ENCODE measurements at places on chromosomes 2 and 18.

DNA sequence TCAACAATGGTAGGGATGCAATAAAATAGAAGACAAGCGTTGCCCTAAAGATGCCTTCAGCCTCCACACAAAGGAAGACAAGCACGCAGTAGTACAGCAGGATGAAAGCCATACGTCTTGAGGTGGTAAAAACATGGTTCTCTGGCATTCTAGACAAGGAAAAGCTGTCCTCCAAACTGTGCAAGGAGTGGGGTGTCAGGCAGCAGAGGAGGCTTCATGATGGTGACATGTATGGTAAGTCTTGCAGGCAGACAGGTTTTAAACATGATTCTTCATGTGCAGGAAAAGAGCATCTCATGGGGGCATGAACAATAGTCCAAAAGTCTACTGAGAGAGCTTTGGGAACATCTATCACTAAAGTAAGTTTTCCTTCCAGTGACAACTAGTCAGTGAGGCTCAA lies 241.8 kb downstream of the STK39 start:
- no peak for DNase-seq

GRCh38 chr2:191629001-191629453 lies 48.9 kb upstream of the NABP1 start:
- no peak for DNase-seq

- DNase-seq, result no peak
These were observed 38.2 kb upstream of the MCM6 start for GRCh38 chr2:135914485-135914884.

GRCh38 chr2:45344071-45344470 lies 267.0 kb downstream of the SRBD1 start:
- DNase-seq, result no peak

DNA sequence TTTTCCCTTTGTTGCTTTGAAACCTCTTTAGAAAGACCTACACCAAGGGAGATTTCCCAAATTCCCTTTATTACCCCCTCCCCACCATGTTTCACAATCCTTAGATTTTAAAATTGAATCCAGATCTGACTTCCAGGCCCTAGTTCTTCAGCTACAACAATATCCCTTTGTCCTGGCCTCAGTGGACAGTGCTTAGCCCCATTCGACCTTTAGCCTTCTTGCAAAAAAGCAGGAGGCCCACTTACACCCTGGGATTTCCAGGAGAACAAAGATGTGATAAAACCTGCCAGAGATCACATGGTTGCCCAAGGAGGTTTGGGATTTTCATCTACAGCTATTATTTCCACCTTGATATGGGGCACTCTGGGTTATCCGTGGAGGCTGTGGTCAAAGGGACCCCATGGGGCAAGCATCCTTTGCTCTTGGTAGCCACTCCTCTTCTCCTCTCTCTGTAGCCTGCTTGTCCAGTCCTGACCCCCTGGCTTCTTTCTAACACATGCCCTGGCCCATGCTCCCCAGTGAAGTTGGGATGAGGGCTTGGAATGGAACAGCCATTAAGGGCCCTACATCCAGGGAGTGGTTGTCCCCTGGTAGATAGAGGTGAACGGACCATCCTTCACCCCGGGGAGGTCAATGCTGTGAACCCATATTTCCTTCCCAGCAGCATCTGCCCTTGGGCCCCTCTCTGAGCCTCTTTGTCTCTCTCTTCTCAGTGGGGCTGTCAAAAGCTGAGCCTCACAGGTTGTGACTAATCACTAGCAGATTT lies 267.4 kb downstream of the DYSF start:
- DNase-seq, result no peak

- peak; percentile 71 for DNase-seq
These were observed 7.8 kb upstream of the NT5DC4 start for GRCh38 chr2:112712903-112713584.

DNA sequence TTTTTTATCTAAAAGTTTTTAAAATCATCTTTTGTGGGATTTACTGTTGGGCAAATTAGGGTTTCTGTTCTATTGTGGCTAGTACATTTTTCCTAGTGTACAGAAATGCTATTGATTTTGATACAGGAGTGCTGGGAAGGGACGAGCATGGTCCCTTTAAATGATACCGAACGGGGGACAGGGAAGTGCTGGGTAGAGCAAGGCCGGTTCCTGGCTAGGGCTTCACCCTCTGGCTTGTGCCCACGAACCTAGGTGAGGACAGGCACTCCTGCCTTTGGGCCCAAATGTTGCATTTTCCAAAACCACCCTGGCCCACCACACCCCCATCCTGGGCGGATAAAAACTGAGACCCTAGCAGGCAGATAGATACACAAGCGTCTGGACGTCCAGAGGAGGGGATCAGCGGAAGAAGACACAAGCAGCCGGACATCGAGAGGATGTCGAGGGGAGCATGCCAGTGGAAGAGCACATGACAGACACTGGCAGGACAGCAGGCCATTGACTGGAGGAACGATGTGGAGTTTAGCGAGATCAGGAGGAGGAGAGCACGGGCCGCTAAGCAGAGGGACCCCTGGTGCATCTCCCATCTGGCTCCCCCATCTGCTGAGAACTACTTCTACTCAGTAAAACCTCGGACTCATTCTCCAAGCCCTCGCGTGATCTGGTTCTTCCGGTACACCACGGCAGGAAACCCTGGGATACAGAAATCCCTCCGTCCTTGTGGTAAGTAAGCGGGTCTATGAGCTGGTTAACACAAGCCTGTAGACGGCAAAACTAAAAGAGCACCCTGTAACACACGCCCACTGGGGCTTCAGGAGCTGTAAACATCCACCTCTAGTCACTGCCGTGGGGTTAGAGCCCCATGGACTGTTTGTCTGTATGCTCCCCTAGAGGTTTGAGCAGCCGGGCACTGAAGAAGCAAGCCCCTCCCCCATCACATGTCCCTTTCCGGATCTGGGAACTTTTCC lies 13.5 kb upstream of the CALCRL start:
- DNase-seq, result no peak

- DNase-seq, result peak; percentile 12
These were observed at the start of gene SETBP1 for GRCh38 chr18:44680273-44681075. TSS of gene SETBP1 (plus strand) at chr18:44680888. CDS start at chr18:44701347, 20,459 bp downstream.

- DNase-seq, result peak; percentile 0
These were observed 1128.2 kb downstream of the BCL11A start for GRCh38 chr2:59425247-59425646.
